NCI-H2171 treated with DMSO at 0.1 percent for 48 hours (cell line): ENCODE measurements at places on chromosomes 2 and 18.
A peak's percentile ranks its signal among the peaks of the same experiment; 100 is the strongest.

DNA sequence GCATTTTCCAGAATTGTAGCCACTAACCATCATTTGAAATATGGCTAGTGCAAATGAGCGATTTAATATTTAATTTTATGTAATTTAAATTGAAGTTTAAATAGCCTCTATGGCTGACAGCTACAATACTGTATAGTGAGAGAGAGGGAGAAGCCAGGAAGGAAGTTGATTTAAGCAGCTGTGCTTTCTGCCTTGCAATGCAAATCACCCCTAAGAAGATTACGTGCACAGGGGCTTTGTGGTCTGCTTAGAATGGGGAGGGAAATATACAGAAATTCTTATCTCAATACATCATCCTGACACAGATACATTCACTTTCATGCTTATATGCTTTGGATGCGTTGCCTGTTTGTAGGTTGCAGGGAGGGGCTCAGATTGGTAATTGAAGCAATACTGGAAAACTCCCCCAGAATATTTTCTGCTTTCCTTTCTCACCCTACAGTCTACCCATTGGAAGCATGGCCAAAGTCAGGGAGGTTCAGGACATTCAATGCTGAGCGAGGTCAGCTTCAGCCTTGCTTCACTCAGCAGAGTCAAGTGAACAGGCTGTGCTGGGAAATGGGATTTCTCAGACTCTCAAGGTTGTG, 674.0 kb downstream of the CNTNAP5 start:
- no peak for DNase-seq

GRCh38 chr18:55149994-55150393, 190.7 kb upstream of the CCDC68 start:
- DNase-seq, result no peak

DNA sequence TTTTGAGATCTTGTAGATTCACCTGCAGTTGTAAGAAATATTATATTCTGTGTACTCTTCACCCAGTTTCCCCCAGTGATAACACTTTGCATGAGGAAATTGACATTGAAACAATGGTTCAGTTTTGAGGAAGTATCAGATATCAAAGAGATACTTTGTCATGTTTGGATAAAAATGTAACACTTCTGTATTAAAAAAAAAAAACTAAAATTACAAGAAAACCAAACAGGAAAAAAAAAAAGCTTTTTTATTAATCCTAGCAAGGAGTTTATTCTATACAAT, 204.0 kb downstream of the ARL4C start:
- no peak for DNase-seq

DNA sequence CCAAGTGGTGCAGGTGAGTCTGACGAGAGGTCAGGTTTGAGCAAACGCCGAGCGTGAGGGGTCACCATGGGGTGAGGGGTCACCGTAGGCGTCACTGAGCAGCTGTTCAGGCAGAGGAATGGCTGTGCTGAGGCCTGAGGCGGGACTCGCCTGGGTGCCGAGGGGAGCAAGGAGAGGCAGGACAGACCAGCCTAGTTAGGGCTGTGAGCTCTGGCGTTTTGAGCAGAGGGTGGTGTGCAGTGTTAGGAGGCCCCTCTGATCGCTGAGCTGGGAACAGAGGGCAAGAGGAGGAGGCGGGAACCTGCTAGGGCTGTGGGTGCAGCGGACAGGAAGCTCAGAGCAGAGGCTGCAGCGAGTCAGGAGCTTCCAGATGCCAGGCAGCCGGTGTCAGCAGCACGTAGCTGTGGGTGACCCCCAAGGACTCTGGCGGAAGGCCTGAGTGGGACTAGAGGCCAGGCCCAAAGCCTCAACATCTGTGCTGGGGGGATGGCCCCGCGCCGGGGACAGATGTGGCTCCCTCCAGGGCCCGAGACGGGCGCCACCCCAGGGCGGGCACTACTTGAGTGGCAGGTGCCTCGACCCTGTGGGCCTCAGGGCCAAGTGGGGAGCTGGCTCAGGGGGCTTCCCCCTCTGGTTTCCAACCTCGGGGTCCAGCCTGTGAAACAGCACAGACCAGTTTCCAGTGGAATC, 55.7 kb downstream of the KCNG2 start:
- DNase-seq, result no peak

DNA sequence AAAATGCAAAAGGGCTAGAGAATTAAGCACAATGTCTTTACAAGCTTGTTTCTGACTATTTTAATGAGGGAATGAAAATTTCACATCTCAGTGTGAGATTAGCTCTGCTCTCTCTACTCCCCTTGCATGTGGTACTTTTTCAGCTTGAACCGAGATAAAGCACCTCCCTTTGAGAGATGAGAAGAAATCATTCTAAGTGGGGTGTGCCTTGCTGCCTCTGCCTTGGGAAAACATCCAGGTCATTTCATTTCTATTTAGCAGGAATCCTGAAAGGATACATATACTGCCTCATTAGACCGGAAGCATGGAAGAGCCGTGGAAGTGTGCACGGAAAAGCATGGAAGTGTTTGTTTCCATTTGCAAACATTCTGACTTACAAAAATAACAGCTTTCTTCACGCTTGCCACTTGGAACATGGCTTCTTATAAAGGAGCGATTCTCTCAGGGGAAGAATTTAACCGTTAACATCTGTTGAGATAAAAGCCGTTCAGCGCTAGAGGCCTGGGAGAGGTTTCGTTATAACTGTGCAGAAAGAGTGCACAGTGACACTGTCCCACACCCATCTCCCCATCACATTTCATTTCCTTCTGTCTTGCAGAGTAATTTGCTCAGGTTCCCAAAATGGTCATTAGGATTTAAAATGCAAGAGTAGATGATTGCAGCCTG, 16.7 kb downstream of the NOSTRIN start:
- DNase-seq, result peak; percentile 55

GRCh38 chr2:198411936-198412335, 607.5 kb downstream of the PLCL1 start:
- DNase-seq, result no peak

- DNase-seq, result no peak
These were observed 383.4 kb downstream of the CBLN2 start for GRCh38 chr18:72160510-72161445.

DNA sequence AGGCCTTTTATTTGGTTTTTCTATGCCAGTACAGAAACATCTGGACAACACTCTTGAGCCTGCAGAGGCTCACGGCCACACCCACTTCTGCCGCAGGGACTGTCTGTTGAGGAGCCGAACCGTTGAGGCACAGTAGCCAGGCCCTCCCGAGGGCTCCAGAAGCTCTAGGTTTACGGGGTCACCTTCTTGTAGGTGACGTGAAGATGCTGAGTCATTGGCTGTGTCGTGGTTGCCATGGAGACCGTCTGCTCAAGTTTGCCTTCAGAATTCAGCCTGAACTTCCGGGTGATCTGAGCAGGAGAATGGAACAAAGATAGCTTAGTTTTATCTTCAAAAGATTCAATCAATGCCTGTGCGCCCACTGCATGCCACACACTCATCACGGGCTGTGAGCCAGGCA, 25.9 kb downstream of the BOK start:
- no peak for DNase-seq

- no peak for DNase-seq
These were observed 2.8 kb downstream of the SLC30A6 start for GRCh38 chr2:32168513-32168912.

GRCh38 chr18:4433717-4434116, 21.4 kb downstream of the DLGAP1 start:
- no peak for DNase-seq

GRCh38 chr2:232385660-232386489, 7.3 kb downstream of the ALPP start:
- no peak for DNase-seq

- DNase-seq, result peak; percentile 5
These were observed 76.0 kb upstream of the SESTD1 start for GRCh38 chr2:179340678-179341077.

GRCh38 chr18:12855916-12856315, 28.1 kb downstream of the PTPN2 start:
- no peak for DNase-seq

DNA sequence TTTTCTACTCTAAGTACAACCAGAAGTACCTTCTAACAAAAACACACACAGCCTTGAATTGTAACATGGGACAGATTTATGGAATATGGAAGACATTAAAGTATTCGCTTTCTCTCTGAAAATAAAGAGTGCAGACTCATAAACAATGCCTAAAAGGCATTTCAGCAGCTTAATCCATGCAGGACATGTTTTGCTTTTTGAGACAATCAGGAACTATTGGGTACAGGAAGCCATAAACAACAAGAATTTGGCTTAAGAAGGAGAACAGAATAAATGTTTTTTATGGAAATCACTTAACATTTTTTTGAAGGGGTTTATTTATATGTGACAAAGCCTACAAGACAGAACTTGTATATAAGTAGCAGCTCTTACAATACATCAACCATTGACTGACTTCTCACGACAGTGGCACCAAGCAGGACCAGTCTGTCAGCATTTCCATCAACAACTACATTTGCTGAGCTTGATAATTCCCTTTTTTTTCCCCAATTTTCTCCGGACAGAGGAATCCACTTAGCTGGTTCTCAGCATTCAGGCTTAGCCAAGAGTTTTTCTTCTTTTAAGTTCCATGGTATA, 140.1 kb downstream of the EXOC6B start:
- no peak for DNase-seq

- no peak for DNase-seq
These were observed 1093.6 kb downstream of the SUCLG1 start for GRCh38 chr2:83365476-83365875.

- DNase-seq, result no peak
These were observed 441.7 kb downstream of the RNF144A start for GRCh38 chr2:7358865-7359447.

DNA sequence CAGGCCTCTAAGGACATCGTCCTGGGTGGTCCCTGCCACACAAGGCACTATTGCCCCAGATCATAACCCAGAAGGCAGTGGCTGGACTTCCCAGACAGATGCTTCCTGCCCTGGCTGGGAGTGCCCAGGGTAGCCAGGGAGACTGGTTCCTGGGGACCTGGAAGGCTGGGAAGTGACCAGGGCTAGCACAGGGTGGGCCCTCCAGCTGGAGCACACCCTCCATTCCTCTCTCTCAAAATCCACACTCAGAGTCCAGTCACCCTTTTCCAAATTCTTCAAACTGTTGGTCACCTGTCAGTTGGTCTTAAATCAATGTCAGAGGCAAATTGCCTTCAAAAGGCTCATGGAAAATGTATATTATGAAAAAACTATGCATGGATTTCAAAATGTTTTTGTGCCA, 11.6 kb upstream of the TUBB6 start:
- DNase-seq, result no peak

DNA sequence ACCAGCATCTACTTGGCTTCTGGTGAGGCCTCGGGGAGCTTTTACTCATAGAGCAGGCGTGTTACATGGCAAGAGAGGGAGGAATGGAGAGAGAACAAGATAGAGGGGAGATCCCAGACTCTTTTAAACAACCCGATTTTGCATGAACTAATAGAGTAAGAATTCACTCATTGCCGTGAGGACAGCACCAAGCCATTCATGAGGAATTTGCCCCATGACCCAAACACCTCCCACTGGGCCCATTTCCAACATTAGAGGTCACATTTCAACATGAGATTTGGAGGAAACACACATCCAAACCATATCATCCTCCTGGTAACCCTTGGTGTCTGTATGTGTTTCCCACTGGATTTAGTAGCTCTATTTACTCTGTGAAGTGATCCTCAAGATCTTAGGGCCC, 249.9 kb upstream of the SP5 start:
- no peak for DNase-seq

GRCh38 chr2:200787351-200788120, 24.2 kb upstream of the BZW1 start:
- peak; percentile 21 for DNase-seq

GRCh38 chr18:79948719-79949411, 2.6 kb downstream of the SLC66A2 start:
- DNase-seq, result no peak

- DNase-seq, result no peak
These were observed 13.5 kb upstream of the PRLH start for GRCh38 chr2:237552908-237553307.

GRCh38 chr2:171479154-171479814, 43.0 kb upstream of the CYBRD1 start:
- DNase-seq, result no peak

- no peak for DNase-seq
These were observed 36.5 kb upstream of the SNED1 start for GRCh38 chr2:240961910-240962299.

GRCh38 chr2:216119986-216120385, 10.8 kb downstream of the XRCC5 start:
- no peak for DNase-seq

GRCh38 chr2:62292190-62292589, 96.3 kb downstream of the B3GNT2 start:
- peak; percentile 65 for DNase-seq

- no peak for DNase-seq
These were observed 5.1 kb downstream of the FECH start for GRCh38 chr18:57581301-57581934.

- DNase-seq, result no peak
These were observed 23.5 kb upstream of the GNAL start for GRCh38 chr18:11665587-11665986.

GRCh38 chr18:54961016-54961423, 1.8 kb upstream of the CCDC68 start:
- DNase-seq, result no peak

GRCh38 chr2:138182937-138183312, 218.7 kb downstream of the HNMT start:
- DNase-seq, result no peak

GRCh38 chr2:60819936-60820335, 61.4 kb upstream of the REL start:
- DNase-seq, result no peak

GRCh38 chr2:196534495-196534894, 105.0 kb upstream of the CCDC150 start:
- peak; percentile 34 for DNase-seq

GRCh38 chr18:44961288-44961995, 280.8 kb downstream of the SETBP1 start:
- DNase-seq, result no peak
